PC-9 (cell line): ENCODE measurements at places on chromosomes 4 and X.

GRCh38 chr4:8331575-8331955 lies 62.0 kb downstream of the HTRA3 start:
- H3K27ac ChIP-seq, result no peak overlapping the region
- no peaks in the 10 kb centered on the region for H3K36me3 ChIP-seq
- H3K4me1 ChIP-seq, result peaks cover under 1% of the 10 kb centered on the region
- H3K4me3 ChIP-seq, result no peak overlapping the region
- H3K27me3 ChIP-seq, result no peaks in the 10 kb centered on the region
- no peak for DNase-seq

DNA sequence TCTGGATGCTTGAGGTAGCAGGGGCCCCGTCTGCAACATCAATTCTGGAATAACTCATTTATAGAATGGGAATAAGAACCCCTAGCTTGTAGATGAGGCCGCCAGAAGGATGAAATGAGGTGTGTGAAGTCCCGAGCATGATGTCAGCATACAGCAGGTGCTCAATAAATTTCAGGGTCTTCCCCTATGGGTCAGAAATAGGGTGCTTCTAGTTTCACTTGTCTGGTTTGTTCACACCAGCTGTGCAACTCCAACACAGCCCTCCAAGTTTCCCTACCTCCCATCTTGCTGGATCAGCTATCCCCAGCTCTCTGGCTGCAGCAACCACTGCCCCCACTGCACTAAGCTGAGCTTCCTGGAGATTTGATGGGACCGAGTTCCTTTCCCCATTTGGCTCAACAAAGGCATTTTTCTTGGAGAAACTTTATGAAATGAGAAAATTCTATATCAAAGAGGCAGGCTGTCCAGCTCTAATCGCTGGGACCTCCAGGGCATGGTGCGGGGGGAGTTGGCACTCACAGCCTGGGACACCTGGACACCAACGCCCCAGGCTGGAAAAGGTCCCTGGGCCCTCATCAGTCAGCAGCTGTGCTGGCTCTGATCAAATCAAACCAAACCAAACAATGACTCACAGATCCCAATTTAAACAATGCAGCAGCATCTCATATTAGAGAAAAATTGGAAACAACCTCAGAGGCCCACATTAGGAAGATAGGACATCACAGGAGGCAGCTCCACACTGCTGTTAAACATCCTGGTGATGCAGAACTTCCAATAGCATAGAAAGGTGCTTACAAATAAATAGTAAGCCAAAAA lies 13.3 kb downstream of the SLC2A9 start:
- H3K36me3 ChIP-seq, result 0 out of 2 replicates have a peak, but pooled peaks cover 4% of the 10 kb centered on the region
- peak overlapping the region; percentile 42; the same call in 1 of the 2 replicates for H3K4me3 ChIP-seq
- DNase-seq, result peak; percentile 86
- H3K4me1 ChIP-seq, result peaks cover 50% of the 10 kb centered on the region
- no peaks in the 10 kb centered on the region for H3K27me3 ChIP-seq

DNA sequence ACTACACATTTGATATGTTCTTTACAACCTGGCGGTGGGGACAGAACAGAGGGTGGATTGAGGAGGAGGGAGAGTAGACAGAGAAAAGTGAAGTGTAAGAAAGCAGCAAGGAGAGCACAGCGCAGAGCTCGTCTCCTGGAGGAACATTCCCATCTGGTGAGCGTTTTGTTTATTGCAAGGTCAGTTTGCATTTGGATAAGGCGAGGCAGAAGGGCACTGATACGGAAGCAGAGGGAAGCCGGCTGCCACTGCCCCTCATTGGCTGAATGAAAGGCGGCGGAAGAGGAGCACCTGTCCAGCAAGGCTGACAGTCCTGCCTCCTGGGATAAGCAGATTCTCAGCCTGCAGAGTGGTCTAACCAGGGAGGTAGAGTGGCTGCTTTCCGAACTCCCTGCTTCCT lies 83.2 kb downstream of the GPR143 start:
- no peak overlapping the region for H3K27ac ChIP-seq
- H3K36me3 ChIP-seq, result no peaks in the 10 kb centered on the region
- no peaks in the 10 kb centered on the region for H3K4me1 ChIP-seq
- no peak overlapping the region for H3K4me3 ChIP-seq
- no peak for DNase-seq

DNA sequence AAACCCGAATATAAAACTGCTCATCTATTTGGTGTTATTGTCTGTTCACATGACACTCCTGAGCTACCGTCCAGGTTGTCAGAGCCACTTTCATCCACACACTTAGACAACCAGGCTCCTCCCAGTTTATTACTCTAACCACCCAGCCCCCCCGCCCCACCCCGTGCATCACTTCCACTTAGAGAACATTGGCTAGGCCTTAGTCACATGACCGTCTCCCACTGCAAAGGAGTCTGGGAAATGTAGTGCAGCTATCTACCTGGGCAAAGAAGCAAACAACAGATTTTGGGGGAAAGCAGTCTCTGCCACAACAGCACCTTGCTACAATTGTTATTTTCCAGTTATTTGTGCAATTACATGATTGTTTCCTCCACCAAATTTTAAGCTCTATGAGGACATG lies 57.6 kb upstream of the RBPJ start:
- no peaks in the 10 kb centered on the region for H3K27me3 ChIP-seq
- H3K27ac ChIP-seq, result no peak overlapping the region

GRCh38 chr4:138448169-138448568 lies 206.0 kb upstream of the SLC7A11 start:
- H3K4me3 ChIP-seq, result no peak overlapping the region
- no peaks in the 10 kb centered on the region for H3K4me1 ChIP-seq
- no peak for DNase-seq
- no peak overlapping the region for H3K27ac ChIP-seq
- H3K36me3 ChIP-seq, result no peaks in the 10 kb centered on the region
